ENCODE measurements at places on chromosomes 1 and 21.

DNA sequence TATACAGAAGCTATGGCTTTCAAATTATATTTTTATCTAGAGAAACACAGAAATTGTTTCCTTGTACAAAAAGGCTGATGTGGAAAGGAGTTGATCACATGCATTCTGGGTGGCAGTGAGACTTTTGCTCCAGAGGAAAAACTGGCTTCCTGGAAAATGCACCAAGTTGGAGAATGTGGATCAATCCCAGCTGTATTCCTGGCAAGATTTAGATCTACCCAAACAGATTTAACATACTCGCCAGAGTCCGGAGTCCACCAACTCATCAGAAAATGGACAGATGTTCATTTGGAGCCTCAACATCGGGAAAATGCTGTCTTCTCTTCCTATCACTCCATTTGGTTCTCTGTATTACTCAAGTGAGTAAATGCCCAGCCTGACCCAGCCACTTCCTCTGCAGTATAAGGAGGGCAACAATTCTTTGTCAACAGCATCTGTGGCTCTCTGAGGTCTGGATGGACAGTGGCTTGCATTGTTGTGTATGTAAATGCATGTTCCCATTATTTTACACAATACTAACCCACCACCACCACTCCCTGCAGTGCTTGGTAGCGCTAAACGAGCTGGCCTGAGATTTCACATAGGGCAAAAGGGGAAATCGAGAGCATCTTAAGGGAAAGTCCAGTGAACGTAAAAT is 226.2 kb upstream of the IRF2BP2 start:
- no peak for DNase-seq

GRCh38 chr21:29155118-29155932 is 24.9 kb downstream of the MAP3K7CL start:
- DNase-seq: no peak

- DNase-seq: no peak
Measured at GRCh38 chr1:35637401-35637809, 3.9 kb downstream of the PSMB2 start.

DNA sequence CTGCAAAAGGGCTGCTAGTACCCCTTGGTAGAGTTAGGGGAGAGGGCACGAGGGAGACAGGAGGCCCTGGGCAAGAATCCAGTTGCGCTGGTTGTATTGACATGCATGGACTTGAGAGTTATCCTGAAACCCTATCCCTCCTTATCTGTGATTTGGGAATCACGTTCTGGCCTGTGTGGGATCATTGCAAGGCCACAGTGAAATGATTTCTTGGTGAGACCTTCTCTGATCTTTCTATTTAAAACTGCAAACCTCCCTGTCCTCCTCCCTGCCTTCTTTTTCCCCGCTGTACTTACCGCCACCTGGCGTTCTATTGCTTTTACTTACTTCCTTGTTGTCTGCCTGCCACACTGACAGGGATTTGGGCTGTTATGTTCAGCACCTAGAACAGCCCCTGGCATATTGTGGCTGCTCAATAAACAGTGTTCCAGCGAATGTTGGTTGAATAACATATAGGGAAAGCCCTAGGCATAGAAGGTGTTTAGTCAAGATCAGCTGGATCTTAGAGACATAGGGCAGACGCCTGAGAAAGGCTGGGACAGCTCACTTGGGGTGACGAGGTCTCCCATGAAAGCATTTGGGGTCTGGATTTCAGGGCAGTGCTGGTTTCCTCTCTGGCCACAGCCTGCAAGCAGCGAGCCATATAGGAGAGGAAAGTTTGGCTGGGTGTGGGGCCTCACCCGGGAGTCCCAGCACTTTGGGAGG is 25.6 kb downstream of the ALPL start:
- DNase-seq: no peak

DNA sequence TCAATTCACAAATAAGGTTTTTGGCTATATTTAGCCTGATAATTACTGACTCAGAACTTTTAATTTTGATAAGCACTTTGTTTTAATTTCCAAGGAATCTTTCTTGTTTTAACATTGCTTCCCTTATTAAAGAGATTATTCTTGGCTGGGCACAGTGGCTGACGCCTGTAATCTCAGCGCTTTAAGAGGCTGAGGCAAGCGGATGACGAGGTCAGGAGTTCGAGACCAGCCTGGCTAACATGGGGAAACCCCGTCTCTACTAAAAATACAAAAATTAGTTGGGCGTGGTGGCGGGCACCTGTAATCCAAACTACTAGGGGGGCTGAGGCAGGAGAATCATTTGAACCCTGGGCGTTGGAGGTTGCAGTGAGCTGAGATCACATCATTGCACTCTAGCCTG is 13.8 kb downstream of the ALG14 start:
- DNase-seq: no peak

- DNase-seq: no peak
Measured at GRCh38 chr1:167923324-167924056, 9.6 kb upstream of the ADCY10 start.

GRCh38 chr1:169091480-169091941 is 15.0 kb upstream of the ATP1B1 start:
- no peak for DNase-seq

DNA sequence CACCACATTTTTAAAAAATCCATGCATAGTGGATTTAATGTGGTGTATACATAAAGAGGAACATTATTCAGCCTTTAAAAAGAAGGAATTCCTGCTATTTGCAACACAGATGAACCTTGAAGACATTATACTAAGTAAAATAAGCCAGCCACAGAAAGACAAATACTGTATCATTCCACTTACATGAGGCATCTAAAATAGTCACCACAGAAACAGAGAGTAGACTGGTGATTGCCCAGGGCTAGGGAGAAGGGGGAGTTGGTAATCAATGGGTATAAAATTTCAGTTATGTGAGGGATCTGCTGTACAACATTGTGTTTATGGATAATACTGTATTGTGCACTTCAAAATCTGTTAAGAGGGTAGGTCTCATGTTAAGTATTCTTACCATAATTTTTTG is 10.0 kb downstream of the FAM163A start:
- no peak for DNase-seq

- no peak for DNase-seq
Measured at GRCh38 chr1:238752327-238752726, 634.0 kb upstream of the CHRM3 start.

GRCh38 chr1:24331961-24332673 is 13.0 kb downstream of the GRHL3 start:
- DNase-seq: no peak

DNA sequence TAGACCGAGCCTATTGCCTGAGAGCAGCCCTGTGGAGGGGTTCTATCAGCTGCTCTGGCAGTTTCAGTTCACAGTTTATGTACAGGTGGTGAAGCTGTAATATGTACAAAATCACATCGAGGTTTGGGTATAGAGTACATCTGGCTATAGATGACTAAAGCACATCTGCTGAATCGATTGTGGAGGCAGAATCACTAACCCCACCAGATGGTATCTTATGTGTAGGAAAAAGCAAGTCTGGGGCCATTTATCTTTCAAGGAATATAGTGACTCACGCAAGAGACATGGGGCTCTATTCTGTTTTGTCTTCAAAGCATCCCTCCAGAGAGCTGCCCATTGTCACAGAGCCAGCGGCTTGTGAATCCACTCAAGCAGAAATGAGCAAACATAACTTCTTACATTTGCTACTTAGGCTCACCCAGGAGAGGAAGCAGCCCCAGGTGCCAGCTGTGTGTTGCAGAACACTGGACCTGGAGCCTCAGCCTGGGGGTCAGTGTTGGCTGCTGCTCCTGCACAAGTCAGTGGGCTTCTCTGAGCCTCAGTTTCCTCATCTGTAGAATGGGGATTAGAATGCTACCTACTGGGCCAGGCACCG is 21.3 kb downstream of the MIIP start:
- no peak for DNase-seq

DNA sequence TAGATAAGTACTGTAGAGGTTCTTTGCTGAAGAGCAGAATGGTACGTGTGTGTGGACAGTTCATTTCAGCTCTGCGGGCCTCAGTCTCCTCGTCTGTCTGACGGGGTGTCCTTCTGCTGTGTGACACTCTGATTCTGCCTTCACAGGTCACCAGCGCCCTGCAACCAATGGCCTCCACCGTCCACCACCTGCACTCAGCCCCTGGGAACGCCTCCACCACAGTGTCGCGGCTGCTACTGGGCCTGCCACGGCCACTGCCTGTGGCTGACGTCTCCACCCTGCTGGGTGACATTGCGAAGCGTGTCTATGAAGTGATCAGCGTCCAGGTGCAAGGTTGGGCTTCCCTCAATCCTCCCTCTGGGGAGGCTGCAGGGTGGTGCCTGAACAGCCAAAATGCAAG is 17.0 kb downstream of the UMODL1 start:
- no peak for DNase-seq

DNA sequence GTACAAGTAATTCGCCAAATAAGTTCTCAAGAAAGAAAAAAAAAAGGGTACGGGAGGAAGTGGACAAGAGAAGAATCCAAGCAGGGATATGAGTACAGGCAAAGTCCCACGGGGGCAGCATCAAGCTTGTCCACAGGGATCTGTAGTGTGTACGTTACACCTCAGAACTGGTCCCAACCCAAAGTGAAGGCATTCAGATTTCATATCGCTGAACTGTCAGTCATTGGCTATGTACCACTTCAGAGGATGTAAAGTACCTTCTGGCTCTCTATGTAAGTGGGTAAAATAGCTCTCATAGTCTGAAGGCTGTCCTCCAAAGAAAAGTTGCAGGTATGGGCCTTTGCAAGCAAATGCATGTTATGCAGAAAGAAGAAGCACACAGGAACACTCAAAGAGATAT is 8.1 kb upstream of the CLCA4 start:
- DNase-seq: no peak

- DNase-seq: no peak
Measured at GRCh38 chr1:45686015-45686287, 382 bp downstream of the GPBP1L1 start.

GRCh38 chr1:114097109-114097508 is 56.6 kb downstream of the SYT6 start:
- DNase-seq: no peak

DNA sequence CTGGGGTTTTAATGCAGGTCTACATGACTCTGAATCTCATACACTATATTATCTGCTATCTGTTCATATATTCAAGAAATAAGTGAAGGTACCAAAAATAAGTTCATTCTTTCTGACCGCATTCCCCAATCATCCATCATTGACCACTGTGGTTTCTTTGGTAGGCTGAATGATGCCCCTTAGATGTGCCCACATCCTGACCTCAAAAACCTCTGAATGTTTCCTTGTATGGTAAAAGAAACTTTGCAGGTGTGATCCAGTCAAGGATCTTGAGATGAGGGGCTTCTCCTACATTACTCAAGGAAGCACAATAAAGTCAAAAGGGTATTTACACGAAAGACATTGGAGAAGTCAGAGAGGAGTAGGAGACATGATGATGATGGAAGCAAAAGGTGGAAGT is 60.6 kb upstream of the LRRC8B start:
- peak; percentile 35 for DNase-seq

GRCh38 chr1:230212405-230212936 is 145.4 kb downstream of the GALNT2 start:
- DNase-seq: no peak
